T-helper 2 cell (primary cell): ENCODE measurements at places on chromosomes 7 and 10.

DNA sequence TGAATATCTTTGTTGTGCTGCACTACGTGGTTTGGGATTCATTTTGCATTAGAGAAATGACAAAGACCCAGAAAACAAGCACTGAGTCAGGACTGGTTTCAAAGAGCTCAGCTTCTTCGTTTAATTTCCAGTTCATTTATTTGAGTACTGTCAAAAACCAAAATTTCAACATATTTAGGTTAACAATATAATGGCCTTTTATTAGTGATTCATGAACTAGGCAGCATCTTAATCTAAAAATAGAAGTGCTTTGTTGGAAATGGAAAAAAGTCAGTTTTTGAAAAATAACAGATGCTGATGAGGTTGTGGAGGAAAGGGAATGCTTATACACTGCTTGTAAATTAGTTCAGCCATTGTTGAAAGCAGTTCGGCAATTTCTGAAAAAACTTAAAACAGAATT, 856.4 kb downstream of the LRMDA start:
- DNase-seq, result no peak

GRCh38 chr10:133012573-133013359, 70.4 kb upstream of the CFAP46 start:
- no peak for DNase-seq

DNA sequence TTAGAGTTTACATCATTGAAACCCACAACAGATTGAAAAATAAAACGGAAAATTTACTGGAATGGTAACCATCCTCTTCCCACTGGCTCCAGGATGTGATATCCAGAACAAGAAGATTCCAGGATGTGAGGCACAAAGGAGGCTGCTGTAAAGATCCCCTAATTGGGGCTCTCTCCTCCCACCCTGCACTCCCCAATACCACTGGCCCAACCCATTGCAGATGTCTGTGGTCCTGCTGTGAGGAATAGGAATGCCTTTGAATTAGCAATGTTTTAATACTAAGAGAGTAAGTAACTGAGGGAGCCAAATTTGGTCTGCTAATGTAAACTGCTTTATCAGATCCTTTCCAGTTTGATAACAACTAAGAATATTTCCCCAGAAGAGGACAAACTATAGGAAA, 225.9 kb upstream of the INHBA start:
- DNase-seq, result no peak

DNA sequence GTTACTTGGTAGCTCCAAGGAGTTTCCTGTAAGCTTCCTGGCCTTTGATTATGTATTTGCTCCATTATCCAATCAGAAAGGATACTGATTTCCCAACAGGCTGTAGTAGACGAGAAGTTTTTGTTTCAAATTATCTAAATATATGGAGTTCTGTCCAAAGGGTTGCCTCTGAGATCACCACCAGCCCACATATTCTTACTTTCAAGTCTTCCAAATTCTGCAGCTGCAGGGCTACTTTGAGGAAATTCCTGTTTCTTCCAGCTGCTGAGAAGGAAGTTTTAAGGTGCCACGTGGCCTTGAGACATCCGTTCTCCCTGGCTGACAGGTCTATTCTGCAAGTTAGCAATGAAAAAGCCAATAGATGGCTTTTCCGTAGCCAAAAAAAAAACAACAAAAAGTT, 286.0 kb downstream of the TWIST1 start:
- DNase-seq, result no peak

GRCh38 chr7:141820067-141820466, 21.2 kb downstream of the PRSS37 start:
- no peak for DNase-seq

GRCh38 chr7:93146472-93147141, 1.6 kb downstream of the SAMD9L start:
- no peak for DNase-seq

DNA sequence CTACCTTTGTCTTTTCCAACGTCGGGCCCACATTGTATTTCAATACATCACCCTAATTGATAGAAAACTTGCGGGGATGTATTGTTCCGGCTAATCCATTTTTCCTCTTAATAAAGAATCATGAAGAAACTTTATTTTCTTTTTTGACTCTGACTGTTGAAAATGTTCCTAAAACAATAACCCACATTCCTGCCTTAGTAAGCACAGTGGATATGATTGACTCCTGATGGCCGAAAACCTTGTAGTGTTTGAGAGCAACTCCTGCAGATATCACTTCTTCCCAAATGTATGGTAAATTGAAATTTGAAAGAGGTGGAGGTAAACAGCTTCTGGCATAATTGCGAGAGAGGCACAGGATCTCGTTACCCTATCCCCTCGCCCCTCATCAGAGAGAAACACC, 65.7 kb downstream of the BICC1 start:
- DNase-seq, result no peak

GRCh38 chr10:116646502-116646901, 25.7 kb downstream of the PNLIPRP2 start:
- no peak for DNase-seq

DNA sequence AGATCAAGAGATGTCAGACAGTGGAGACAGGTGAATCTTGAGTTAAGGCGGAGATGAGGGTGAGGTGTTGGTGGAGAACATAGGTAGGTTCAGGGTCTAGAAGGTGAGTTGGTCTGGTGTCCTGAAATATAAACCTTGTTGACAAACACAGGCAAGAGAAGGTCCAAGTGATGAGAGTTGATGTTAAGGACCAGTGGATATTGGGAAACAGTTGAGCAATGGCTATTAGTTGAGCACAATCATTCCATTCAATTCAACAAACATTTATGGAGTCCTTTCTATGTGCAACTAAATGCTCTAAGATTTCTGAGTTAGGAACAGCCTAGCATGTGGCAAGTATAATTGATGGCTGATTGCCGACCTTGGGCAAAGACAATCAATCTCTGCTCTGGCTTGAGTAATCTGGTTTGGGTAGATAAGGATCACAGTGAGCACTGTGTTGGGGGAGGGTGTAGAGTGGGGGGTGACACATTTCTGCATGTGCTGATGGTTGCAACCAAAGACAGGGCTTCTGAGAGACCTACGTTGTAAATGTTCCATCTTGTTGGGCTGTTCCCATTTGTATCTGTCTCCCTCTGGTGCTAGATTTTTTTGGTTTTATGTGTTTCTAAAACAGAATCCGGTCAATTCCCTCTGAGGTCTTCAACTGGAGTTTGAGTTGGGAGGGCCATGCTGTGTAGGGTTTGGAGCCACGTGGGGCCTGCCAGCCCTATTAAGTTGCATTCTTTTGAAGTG, 201.1 kb downstream of the BAMBI start:
- no peak for DNase-seq

DNA sequence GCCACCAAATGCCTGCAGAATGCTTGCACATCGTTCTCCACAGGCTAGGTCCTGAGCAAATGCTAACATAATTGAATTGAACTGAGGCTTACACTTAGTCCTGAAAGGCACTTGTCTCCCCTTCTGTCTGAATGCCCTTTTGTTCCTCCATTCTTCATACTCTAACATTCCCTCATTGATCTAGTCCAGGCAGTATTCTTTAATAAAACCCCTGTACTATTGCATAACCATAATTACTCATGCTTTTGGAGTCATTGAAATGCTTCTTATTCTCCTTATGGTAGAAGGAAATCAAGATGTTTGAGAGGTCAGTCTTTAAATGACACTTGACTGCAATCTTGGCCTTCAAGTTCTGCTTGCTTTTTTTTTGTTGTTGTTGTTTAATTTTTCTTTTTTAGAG, 7.1 kb downstream of the PI4K2A start:
- DNase-seq, result no peak

GRCh38 chr7:70647801-70648498, 484.0 kb upstream of the GALNT17 start:
- peak; percentile 94 for DNase-seq

GRCh38 chr7:101728128-101728527, 89.3 kb upstream of the CUX1 start:
- DNase-seq, result no peak

GRCh38 chr7:37448011-37448635, 541 bp downstream of the ELMO1 start:
- peak; percentile 47 for DNase-seq

GRCh38 chr7:99326408-99326782, 697 bp downstream of the ARPC1A start:
- no peak for DNase-seq

DNA sequence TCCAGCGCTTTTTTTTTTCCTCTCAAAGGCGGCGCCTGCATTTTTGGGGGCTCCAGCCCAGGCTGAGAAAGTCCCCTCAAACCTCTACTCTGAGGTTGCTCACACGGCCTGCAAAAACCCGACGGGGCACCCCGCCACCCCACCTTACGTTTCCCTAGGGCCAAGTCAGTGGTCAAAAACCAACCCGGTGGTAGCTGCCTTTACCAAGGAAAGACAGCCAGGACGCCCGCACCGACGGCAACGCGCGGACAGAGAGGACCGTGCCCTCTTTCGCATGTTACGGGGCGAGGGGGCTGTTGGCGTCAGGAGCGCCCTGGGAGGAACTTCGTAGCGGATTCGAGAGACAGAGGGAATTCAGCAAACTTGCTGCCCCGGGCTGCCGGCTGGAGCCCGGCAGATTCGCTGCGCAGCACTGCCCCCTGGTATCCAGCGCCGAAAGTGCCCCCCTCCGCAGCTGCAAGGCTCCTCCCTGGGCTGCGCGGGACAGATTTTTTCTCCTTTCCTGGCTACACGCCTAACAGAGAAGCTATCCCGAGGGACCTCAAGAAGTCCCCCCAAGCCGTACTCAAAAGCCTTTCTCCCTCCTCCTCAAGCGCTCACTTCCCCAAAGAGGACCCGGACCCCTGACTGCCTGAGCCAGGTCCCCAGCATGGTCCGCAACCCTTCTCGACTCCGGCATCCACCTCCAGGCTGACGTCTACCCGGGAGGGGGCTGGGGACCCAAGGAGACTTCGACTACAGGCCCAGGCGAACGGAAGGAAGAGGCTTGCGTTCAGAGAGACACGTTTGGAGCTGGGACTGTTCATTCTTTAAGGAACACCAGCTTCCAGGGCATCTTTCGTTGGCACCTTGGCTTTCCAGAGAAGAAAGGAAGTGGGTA, 27.7 kb upstream of the VAX1 start:
- DNase-seq, result no peak

DNA sequence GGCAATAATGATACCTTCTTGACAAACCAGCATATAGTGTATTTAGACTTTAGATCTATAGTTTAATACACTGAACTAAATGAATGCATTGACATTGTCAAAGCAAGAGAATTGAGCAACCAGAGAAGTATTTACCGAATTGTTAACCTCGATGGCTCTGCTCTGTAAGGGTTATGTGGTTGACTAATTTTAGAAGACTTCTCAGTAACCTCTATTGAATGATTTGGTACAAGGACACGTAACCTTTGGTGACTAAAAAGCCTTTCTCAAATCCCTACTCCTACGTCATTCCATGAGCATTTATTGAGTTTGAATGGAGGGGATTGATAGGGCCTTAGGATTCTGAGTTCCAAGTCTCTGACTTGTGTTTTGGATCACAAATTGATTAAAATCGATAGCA, 67.6 kb downstream of the MDFIC start:
- no peak for DNase-seq

DNA sequence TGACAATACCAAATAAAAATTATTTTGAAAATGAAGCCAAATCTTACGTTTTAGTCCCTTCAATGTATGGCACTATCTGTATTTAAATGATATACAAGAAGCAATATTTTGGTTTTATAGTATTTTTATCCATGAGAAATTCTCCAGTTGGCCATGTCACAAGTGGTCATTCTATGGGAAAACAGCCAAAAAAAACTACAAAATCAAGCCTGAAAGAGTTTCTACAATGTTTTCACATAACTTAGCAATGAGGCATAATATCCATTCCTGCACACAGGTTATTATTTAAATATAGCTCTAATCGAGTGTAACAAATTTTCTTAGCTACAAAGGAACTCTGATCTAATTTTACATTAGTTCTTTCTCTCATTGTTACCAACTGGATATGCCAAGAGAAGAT, 5.4 kb downstream of the RAB11FIP2 start:
- DNase-seq, result no peak

GRCh38 chr10:114276671-114277070, 37.6 kb downstream of the VWA2 start:
- DNase-seq, result no peak

- no peak for DNase-seq
Measured at GRCh38 chr10:12150163-12150562, 20.7 kb downstream of the SEC61A2 start.

GRCh38 chr10:14779001-14779651, 4.4 kb upstream of the FAM107B start:
- DNase-seq, result no peak

- DNase-seq, result no peak
Measured at GRCh38 chr7:28435732-28436378, 23.5 kb downstream of the CREB5 start.

DNA sequence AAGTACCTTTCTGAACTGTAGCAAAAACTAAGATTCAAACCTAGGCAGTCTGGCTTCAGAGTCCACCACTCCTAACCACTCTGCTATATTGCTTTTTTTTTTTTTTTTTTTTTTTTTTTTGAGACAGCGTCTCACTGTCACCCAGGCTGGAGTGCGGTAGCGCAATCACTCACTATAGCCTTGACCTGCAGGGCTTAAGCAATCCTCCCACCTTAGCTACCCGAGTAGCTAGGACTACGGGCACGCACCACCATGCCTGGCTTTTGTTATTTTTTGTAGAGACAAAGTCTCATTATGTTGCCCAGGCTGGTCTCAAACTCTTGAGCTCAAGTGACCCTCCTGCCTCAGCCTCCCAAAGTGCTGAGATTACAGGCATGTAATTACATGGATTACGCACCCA, 10.1 kb upstream of the SLF2 start:
- no peak for DNase-seq

GRCh38 chr7:77528368-77528767, 8.7 kb upstream of the PTPN12 start:
- DNase-seq, result no peak

GRCh38 chr10:25048450-25048849, 32.0 kb downstream of the THNSL1 start:
- no peak for DNase-seq

- no peak for DNase-seq
Measured at GRCh38 chr7:80218723-80219122, 84.1 kb downstream of the GNAI1 start.

DNA sequence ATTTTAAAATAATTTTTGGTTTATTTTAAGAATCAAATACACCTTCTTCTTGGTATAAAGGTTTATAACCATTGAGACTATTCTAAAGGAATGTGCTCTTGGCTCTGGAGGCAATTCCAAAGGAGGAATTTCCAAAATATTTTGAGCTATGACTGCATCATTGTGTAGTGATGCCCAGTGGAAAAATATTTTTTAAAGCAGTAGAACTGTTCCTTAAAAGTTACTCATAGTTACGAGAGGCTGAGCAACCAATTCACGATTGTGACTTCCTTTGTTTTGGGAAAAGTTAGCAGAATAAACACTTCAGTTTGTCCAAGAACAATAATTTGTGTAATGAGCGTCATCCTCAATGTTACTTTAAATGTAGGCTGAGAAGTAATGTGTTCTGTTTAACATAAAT, 233.6 kb downstream of the BAMBI start:
- no peak for DNase-seq
